Endodermal cell (in vitro differentiated cells): ENCODE measurements at places on chromosomes 2 and 18. TPM values are rescaled to one million over a fixed set of nuclear protein-coding genes. Genes with fewer than 3 reads are reported as not detected.

Gene WDR35
- total RNA-seq: 4.6 to 12.1 TPM (median 11.3 TPM) in 3 replicates

Gene CPO
- total RNA-seq: 0.42 to 0.95 TPM (median 0.70 TPM) in 3 replicates

Gene USP14
- total RNA-seq: 62.2 to 94.7 TPM (median 92.4 TPM) in 3 replicates

Gene C2orf66
- total RNA-seq: 0.15 and 0.18 TPM in 2 replicates

Gene MAP4K4
- total RNA-seq: 136 and 142 TPM in 2 replicates

Gene ONECUT2
- total RNA-seq: 1.9 and 2.5 TPM in 2 replicates

Gene SCN9A
- total RNA-seq: 0.35 and 0.45 TPM in 2 replicates

Gene PJVK
- 2.6 and 6.3 TPM in 2 replicates for total RNA-seq

Gene NYAP2
- not detected in 2 replicates for total RNA-seq

Gene AOX1
- 6.4 and 8.8 TPM in 2 replicates for total RNA-seq

Gene DPYSL5
- 1.1 to 3.8 TPM (median 3.1 TPM) in 3 replicates for total RNA-seq

Gene ZNF892
- total RNA-seq: 11.7 and 14.7 TPM in 2 replicates

Gene CFC1
- total RNA-seq: 0.93 to 1.4 TPM in 2 of 3 replicates, not detected in the other

Gene RUFY4
- not detected in 3 replicates for total RNA-seq

Gene ACTG2
- 1.6 and 3.1 TPM in 2 replicates for total RNA-seq

Gene GAD1
- total RNA-seq: 10.5 to 17.6 TPM (median 12.8 TPM) in 3 replicates

Gene TFPI
- total RNA-seq: 34.3 and 35.5 TPM in 2 replicates

Gene PGAP1
- total RNA-seq: 33.3 and 39.2 TPM in 2 replicates

Gene ADAM23
- 34.2 TPM in 2 replicates for total RNA-seq

Gene PLEKHH2
- 5.0 to 9.1 TPM (median 5.3 TPM) in 3 replicates for total RNA-seq

Gene CRYGB
- total RNA-seq: 0.46 TPM in 1 of 2 replicates, not detected in the other

Gene GALNT14
- 1.4 and 2.1 TPM in 2 replicates for total RNA-seq

Gene TTN
- total RNA-seq: 36.1 to 126 TPM (median 118 TPM) in 3 replicates

Gene SGPP2
- 0.11 TPM in 1 of 2 replicates, not detected in the other for total RNA-seq

Gene QPCT
- 15.9 and 16.1 TPM in 2 replicates for total RNA-seq

Gene AQP12B
- total RNA-seq: 0.23 TPM in 1 of 3 replicates, not detected in the others

Gene FOXD4L1
- total RNA-seq: 0.15 to 0.29 TPM in 2 of 3 replicates, not detected in the other

Gene NCKAP1
- 133 to 138 TPM (median 136 TPM) in 3 replicates for total RNA-seq

Gene ABCG8
- not detected in 3 replicates for total RNA-seq

Gene EFR3B
- 5.8 to 12.5 TPM (median 11.8 TPM) in 3 replicates for total RNA-seq

Gene DCC
- 0.07 to 0.77 TPM (median 0.34 TPM) in 3 replicates for total RNA-seq
